ENCODE measurements at places on chromosomes 3 and 15.

DNA sequence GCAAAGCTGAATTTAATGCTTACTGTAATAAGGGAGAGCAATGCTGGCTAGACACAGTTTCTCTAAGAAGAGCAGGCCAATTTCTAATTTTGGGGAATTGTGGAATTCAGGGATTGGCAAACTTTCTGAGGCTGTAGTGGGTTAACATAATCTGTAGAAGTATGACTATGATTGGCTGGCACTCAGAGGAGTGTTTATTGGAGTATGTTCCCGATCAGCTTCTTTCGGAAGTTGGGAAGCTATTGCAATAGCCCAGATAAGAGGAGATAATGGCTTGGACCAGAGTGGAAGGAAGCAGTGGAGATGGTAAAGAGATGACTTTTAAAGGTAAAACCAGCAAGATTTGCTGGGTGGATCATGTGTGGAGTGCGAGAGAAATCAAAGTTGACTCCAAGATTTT is 19.4 kb downstream of the TMOD3 start:
- DNase-seq: no peak

- no peak for DNase-seq
Observed at GRCh38 chr3:78519281-78519680, 1248.5 kb downstream of the ROBO1 start.

GRCh38 chr3:165455360-165455759 is 259.2 kb upstream of the SLITRK3 start:
- DNase-seq: no peak

DNA sequence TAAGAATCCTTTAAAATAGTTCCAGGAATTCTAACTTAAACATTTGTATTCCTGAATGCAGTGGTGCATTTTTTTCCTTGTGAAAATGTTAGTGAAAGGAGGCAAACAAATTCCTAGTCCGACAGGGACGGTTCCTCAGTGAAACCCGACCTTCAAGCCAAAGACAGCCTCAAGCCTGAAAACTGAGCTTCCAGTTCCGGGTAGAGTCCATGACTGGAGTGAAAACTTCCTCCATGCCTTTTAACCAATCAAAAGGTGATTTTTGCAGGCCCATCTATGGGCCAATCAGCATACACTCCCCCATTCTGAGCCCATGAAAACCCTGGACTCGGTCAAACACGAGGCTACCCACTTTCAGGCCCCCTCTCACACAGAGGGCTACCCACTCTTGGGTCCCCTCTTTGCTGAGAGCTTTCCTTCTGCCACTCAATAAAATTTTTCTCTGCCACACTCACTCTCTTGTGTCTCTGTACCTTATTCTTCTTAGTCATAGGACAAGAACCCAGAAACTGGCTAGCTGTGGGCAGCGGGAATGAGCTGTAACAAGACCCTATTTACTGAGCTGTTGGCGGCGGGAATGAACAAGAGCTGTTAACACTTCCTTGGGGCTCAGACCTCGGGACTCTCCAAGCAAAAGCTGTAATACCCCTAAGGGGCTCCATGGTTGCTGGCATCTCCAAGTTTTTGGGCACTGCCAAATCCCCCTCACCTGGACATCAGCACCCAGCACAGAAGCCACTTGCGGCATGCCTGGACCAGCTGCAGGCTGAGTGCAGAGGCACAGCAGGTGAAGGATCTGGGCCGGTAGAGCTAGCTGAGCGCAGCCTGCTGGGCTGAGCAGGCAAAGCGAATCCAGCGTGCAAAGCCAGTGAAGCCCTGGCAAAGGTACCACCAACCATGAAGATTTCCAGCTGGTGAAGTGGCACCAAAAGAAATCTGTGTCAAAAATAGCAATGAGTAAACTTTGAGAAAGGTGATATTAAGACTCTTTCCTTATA is 598.8 kb downstream of the MCTP2 start:
- DNase-seq: no peak

DNA sequence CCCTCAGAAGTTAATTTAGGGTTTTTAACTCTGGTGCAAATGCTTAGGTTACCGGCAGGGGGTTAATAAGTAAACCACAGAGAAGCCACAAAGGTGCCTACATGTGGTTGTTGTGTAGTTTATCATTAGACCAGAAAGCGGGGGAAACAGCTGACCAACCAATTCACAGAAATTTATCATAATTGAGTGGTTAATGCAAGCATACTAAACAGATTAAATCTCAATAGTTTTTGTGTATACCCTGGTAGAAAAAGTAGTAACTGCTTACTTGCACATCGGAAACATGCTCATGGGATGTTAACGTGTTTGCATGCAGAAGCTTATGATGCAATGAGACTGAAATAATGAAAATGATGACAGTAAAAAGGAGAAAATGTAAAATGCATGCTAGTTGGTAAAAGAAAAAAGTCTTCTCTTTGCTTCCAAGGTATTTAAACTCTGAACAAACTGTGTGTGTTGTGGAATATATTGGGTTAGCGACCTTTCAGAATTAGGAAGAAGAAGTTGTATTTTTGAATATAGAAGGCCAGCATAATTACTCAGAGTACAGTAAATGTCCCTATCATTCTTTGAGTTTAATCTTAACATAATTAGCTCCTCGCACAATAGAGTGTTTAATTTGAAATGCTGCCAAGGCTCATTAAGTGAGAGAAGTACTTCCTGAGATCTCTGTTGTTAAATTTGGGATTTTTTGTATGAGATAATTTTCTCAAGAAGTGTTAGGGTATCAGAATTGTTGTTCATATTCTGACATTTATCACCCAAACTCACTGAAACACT is 316.2 kb downstream of the PTPRG start:
- DNase-seq: peak; percentile 90

GRCh38 chr3:144652573-144652972 is 681.0 kb downstream of the DIPK2A start:
- DNase-seq: no peak

GRCh38 chr3:83625261-83625660 is 1333.5 kb upstream of the CADM2 start:
- DNase-seq: no peak

GRCh38 chr3:149957361-149958125 is 13.2 kb downstream of the PFN2 start:
- DNase-seq: no peak

- no peak for DNase-seq
Observed at GRCh38 chr3:48952510-48953118, 34.0 kb downstream of the ARIH2 start.

DNA sequence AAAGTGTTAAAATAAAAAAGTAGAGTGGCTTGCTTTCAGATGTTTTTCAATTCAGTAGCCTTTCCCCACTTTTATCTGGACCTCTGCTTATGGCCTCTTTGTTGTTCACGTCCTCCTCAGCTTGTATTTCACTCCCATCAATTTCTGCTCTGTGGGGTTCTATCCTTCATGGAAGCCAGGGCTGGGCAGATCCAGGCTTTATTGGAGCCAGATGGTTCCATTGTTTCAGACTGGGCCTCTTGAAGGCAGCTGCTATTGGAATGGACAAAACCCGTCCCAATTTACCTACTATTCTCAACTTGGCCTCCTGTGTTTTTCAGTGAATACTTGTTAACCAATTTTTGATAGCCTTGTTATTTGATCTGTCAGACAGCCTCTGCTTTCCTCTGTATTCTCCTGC is 10.9 kb upstream of the AADACL2 start:
- DNase-seq: peak; percentile 44

GRCh38 chr15:57920911-57921310 is 144.6 kb downstream of the ALDH1A2 start:
- DNase-seq: no peak

DNA sequence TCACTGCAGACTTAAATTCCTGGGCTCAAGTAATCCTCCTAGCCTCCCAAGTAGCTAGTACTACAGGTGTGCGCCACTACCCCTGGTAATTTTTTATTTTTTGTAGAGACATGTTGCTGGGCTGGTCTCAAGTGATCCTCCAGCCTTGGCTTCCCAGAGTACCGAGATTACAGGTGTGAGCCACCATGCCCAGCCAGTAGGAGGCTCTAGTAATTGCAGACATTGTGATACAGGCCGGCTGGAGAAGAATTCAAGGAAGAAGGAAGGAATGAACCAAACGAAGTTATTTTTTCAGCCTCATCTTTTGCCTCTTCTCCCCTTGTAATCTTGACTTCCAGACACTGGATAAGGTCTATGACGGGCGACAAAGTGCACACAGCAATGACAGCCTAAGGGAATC is 3.2 kb upstream of the PPP4R2 start:
- DNase-seq: no peak

DNA sequence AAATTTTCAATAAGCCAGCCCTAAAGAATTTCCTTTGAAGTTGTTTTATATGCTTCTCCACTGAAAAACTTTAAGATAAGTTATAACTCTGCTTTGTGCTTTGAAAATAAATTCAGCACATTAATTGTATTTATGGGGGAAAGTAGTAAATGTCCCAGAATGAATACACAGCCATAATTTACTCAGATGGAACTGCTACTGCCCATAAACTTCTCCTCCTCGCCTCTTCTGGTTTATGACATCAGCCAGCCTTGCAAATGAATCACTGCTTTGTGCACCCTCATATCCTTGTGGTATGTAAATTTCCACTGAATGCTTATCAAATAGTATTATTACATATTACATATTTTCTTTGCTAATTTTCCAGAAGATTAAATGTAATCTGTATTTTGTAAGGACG is 302.0 kb downstream of the DIPK2A start:
- DNase-seq: no peak

- no peak for DNase-seq
Observed at GRCh38 chr15:31325595-31326155, 960 bp upstream of the KLF13 start.

DNA sequence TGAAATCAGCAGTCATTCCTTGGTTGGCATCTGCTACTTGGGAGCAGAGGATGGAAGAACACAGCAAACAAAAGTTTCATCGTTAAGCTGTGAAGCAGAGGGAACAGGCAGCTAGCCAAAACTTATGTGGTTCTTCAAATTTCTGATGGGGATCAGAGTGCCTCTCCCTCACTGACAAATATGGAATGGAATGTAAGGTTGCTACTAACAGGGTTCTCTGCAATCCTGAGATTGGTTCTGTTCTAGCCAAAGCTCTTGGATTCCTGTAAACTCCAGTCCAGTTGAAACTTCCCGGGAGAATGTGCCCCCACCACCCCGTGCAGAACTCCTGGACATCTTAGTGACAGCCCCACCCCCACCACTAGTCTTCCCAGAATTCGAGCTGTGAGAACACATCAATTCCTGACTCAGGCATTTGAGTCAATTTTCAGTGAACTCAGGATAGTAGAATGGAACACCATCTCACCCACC is 55.9 kb upstream of the PHLDB2 start:
- no peak for DNase-seq

DNA sequence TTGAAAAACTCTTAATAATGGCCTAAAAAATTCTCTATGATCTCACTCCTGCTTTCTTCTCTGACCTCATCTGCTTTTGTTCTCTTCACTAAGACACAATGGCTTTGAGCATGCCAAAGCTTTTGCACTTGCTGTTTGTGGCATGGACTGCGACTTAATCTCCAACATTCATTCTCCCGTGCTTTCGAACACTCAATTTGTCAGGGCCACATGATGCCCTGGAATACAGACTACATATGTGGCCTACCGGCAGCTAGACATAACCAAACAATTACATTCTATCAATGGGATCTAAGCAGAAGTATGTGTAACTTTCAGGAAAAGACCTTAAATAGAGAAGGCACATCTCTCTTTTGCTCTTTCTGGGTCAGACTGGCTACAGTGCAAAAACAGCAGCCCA is 506.5 kb downstream of the MAGI1 start:
- DNase-seq: no peak

GRCh38 chr3:177606891-177607290 is 409.6 kb upstream of the TBL1XR1 start:
- no peak for DNase-seq

- DNase-seq: no peak
Observed at GRCh38 chr15:62603742-62604141, 438.7 kb upstream of the C2CD4B start.

DNA sequence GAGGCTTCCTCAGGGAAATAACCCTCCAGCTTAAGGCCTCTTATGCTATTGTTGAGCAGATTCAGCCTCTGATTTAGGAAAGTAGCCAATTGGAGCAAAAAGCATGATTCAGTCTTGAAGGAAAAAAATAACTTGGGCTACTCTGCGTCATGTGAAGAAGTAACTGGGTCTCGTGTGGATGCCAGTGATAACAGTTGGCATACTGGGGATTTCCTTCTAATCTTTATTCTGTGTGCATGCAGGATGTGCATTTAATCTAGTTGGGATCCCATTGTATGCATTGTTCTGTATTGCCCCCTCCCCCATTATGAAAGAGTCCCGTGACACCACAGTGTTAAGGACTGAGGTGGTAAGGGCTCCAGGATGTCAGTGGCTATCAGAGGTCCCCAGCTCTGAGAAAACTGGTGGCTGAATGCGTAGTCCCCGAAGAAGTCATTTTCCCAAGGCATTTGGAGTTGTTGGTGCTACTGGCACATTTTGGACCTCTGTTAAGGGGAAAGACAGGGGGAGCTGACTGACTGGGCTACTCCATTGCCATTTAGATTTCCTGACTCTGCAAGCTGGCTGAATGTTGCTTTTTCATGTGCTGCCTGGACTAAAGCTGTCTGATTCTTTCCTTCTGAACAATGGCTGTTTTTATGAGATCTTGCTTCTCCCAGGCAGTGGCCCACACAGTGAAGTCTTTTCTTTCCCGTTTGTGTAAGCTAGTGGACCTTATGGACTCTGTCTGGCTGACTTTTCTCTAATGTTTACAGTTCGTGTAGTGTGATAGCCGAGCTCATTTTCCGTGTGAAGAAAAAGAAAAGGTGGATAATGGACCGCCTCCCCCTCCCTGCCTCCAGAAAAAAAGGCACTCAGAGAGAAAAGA is 38.4 kb upstream of the TRAK1 start:
- DNase-seq: no peak

- no peak for DNase-seq
Observed at GRCh38 chr15:99478977-99479376, 86.8 kb upstream of the MEF2A start.

- DNase-seq: no peak
Observed at GRCh38 chr3:149963485-149963884, 7.2 kb downstream of the PFN2 start.

- no peak for DNase-seq
Observed at GRCh38 chr3:74059301-74059922, 434.7 kb upstream of the PDZRN3 start.

DNA sequence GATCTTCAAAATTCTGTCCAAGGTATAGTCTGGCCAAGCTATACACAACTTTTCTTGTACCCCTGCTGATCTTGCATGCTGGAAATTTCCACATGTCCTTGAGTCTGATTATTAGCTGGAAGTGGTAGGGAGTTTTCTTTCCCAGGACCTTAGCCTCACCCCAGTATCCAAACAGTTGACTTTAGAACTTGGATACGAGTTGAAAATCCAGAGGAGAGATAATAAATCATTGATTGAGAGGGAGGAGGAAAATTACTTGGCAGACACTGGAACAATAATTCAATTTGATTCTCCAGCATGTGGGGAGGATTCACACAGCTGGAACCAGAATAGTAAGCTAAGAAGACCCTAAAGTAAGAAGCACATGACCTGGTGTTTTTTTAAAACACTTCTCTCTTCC is 116.4 kb downstream of the IL5RA start:
- no peak for DNase-seq

GRCh38 chr3:36750737-36751136 is 13.6 kb downstream of the DCLK3 start:
- no peak for DNase-seq

- no peak for DNase-seq
Observed at GRCh38 chr3:104556372-104557078, 810.2 kb upstream of the ALCAM start.

- DNase-seq: no peak
Observed at GRCh38 chr3:168545591-168545990, 449.9 kb upstream of the GOLIM4 start.

GRCh38 chr3:32847528-32847927 is 29.7 kb downstream of the TRIM71 start:
- no peak for DNase-seq
